ENCODE measurements at places on chromosomes 4 and X. TPM values are rescaled to one million over a fixed set of nuclear protein-coding genes. Genes with fewer than 3 reads are reported as not detected.

HSFX2 gene
- total RNA-seq = not detected

DNAAF6 gene
- total RNA-seq = not detected

TBC1D19 gene
- 8.8 TPM for total RNA-seq

ITGB1BP2 gene
- total RNA-seq = 105 TPM

FABP2 gene
- not detected for total RNA-seq

MAGEC3 gene
- total RNA-seq = not detected

FAM114A1 gene
- 25.3 TPM for total RNA-seq

ARHGEF38 gene
- not detected for total RNA-seq

TRPC5OS gene
- not detected for total RNA-seq

STEEP1 gene
- 12.6 TPM for total RNA-seq

CDKL2 gene
- 0.11 TPM for total RNA-seq

ITM2A gene
- total RNA-seq = 76.8 TPM

MCF2 gene
- 0.30 TPM for total RNA-seq

NOX1 gene
- not detected for total RNA-seq

DUX4 gene
- total RNA-seq = not detected

CEP135 gene
- 2.4 TPM for total RNA-seq

GPRASP3 gene
- 7.0 TPM for total RNA-seq

COL25A1 gene
- total RNA-seq = 0.73 TPM

DNASE1L1 gene
- total RNA-seq = 52.3 TPM

MAP7D3 gene
- 13.5 TPM for total RNA-seq

POU3F4 gene
- not detected for total RNA-seq
